Stimulated activated memory B cell treated with anti-CD40 and anti-IgM and Interleukin-4, amounts not matched to agents 10 μg/mL and 1 μg/mL and 100 μg/mL, for 72 hours (primary cell): ENCODE measurements at places on chromosomes 3 and 15.

DNA sequence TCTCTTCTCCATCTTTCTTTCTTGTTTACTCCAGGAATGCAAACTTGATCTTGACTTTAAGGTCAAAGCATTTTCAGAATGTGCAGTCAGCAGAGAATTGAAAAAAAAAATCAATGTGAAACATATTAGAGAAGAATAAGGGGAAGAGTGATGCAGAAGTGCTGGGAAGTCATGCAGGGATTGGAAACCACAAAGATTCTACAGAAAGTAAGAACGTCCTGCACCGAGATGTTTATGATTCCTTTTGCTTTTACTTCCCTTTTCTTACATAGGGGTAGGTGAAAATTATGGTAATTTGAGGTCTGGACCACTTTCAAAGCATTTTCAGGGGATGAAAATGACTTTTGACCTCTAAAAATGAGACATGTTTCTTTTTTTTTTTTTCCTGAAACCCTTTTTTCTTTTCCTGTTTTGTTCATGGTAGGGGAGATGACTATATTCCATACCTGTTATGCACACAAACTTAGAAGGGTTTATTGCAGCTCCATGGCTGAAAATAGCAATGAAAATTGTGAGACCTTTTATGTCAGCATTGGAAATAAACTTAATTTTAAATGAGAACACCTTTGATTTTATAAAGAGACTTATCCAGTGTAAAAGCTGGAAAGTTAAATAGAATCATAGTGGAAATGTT, 623.5 kb upstream of the TBL1XR1 start:
- ATAC-seq: peak; percentile 85

DNA sequence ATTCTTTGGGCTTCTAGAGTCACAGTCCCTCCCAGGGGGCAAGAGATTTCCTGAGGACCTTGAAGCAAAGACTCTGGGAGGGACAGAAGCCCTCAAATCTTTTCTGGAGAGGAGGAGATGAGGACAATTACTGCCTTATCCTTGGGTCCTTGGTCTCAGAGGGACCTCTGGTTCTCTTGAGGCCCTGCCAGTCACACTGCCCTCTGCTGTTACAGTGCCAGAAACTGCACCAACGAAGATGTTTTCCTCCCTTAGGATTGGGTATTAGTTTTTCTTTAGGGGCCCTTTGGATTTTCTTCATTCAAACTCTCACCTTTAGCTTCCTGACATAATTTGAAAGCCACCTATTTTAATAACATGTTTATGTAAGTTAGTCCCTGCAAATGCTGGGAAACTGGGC, 58.2 kb upstream of the SCN5A start:
- ATAC-seq: no peak

DNA sequence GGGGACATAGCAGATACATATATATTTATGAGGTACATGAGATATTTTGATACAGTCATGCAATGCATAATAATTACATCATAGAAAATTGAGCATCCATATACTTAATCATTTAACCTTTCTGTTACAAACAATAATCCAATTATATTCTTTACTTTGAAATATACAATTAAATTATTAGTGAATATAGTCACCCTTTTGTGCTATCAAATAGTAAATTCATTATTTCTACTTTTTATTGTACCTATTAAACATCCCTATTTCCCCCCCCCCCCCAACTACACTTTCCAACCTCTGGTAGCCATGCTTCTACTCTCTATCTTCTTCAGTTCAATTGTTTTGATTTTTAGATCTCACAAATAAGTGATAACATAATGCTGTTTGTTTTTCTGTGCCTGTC, 719.1 kb downstream of the ZBBX start:
- ATAC-seq: no peak

DNA sequence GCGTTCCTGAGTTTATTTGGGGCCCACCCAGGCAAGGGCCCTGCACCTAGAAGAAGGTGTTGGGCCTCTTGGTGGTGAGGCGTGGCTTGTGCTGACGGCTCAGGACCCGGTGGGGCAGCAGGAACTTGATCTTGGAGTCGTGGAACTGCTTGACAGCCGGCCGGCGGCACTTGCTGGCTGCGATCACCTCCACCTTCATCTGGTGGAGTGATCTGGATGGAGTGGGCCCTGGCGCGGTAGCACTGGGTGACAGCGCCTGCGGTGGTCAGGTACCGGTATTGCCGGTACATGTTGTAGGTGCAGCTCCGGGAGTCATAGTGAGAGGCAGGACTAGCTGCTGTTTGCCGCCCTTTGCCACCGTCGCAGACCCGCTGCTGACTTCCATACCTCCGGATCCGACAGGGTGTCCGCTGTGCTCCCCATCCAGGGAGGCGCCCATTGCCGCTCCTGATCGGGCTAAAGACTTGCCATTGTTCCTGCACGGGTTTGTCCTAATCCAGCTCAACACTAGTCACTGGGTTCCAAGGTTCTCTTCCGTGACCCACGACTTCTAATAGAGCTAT, 136.8 kb downstream of the ANO10 start:
- no peak for ATAC-seq

DNA sequence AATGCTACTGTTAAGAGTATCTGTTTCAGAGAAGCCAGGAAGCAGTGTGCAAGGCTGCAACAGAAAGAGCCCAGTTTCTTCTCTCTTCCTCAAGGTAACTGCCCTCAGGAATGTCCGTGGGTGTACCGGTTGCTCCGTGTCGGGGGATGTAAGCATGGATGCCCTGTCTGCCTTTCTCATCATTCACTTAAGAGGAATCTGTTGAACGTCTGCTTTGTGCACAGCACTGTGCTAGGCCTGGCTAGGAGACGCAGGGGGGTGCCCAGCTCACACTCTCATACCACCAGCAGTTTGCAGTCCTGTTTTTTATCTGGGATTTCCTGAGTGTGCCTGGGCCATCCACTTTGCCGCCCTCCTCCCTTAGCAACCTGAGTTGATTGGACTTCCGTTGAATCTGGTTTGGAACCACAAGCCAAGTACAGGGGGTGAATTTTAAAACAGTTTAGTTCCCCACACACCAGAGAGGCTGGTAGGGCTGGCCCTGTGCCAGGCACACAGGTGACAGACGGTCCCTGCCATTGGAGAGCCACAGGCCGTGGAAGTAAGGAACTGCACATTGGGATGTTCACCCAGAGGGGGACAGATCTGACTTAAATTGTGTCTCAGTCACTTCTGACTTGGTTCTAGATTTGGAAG, 11.2 kb downstream of the BOC start:
- ATAC-seq: no peak

DNA sequence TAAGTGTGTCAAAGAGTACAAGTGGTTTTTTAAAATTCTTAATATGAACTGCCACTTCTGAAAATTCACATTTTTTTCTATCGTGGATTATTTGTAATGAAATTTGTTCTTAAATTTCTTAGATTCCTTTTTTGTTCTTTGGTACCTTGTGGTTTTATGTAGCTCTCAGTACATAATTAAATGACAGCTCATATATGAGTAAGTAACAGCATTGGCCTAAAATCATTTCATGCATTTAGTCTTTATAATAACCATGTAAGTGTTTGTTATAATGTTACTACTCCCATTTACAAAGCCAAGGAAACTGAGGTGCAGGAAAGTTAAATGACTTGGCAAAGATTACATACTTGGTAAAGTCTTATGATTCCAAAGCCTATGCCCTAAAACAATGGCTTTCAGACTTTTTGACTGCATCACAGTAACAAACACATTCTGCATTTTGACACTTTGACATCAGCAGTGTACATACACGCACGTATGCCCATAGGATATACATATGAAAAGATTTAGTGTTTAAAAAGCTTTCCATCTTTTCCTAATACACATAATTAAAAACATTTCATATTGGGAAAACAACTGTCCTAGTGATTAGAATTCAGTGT, 14.9 kb downstream of the SPRED1 start:
- no peak for ATAC-seq
